ENCODE measurements at places on chromosomes 7 and 10. TPM values are rescaled to one million over a fixed set of nuclear protein-coding genes. Genes with fewer than 3 reads are reported as not detected.

Gene HOXA10
- total RNA-seq = 5.2 TPM

GRCh38 chr7:139482662-139483466 is 609 bp downstream of the KLRG2 start:
- H3K4me1 ChIP-seq = peaks cover 31% of the 10 kb centered on the region
- H3K27ac ChIP-seq = no peak overlapping the region
- no peak for DNase-seq
- peaks cover 57% of the 10 kb centered on the region for H3K27me3 ChIP-seq

Gene PPP1R3C
- 5.1 TPM for total RNA-seq

- DNase-seq = no peak
- H3K4me3 ChIP-seq = no peak overlapping the region
- H3K27me3 ChIP-seq = peaks cover 62% of the 10 kb centered on the region
- no peak overlapping the region for H3K27ac ChIP-seq
- H3K4me1 ChIP-seq = peaks cover 6% of the 10 kb centered on the region
These were observed 23.5 kb upstream of the SFMBT2 start for GRCh38 chr10:7434378-7434777.

Gene AFAP1L2
- total RNA-seq = 16.1 TPM

- no peaks in the 10 kb centered on the region for H3K4me1 ChIP-seq
- no peaks in the 10 kb centered on the region for H3K36me3 ChIP-seq
- no peak overlapping the region for H3K27ac ChIP-seq
- no peaks in the 10 kb centered on the region for H3K27me3 ChIP-seq
- no peak overlapping the region for H3K4me3 ChIP-seq
These were observed 106.1 kb downstream of the SND1 start for GRCh38 chr7:127758105-127758504.

Gene H2BK1
- not detected for total RNA-seq

DNA sequence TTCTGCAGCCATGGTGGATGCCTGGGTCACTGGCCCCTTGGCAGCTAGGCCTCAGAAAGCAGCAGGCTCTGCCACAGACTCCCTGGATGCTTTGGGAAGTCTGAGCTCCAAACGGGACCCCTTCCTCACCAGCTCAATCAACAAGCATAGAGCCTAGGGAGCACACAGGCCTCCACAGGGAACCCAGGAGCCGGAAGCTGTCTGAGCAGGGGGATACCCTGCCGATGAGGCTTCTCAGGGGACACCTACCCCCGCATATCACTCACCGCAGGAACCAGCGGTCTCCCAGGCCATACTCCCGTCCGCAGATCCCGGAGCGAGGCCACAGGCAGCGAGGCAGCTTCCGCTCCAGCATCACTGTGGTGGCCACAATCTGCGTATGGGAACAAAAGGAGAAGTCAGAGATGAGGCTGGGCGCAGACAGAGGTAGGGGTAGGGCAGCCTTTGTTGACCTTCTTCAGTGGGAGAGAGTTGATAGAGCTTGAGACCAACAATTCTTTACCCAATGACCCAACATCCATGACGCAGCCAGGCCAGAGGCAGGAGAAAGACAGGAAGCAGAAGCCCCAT is 13.4 kb downstream of the TRPV6 start:
- peaks cover 4% of the 10 kb centered on the region for H3K27me3 ChIP-seq
- H3K4me3 ChIP-seq = no peak overlapping the region
- H3K36me3 ChIP-seq = peaks cover 40% of the 10 kb centered on the region
